ENCODE measurements at places on chromosomes 2 and 18.

DNA sequence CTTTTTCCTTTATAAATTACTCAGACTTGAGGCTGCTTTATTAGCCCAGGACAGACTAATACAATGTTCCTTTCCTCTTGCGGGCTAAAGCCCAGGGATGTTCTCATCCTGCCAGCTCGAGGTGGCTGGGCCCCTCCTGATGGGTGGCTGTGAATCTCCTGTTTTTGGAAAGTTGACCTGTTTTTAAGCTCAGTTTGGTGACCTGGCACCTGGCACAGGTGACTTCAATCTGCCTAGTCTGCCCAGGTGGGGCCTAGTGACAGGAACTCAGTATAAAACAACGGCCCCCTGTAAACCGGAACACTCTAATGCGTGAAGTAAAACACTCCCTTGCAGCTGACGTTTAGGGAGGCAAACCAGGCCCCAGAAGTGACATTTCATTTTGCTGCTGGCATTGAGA lies 92.7 kb upstream of the SNTG2 start:
- DNase-seq: no peak

- DNase-seq: no peak
These were observed 82.4 kb upstream of the TGIF1 start for GRCh38 chr18:3367491-3368091.

GRCh38 chr2:207869784-207870778 lies 100.4 kb upstream of the FZD5 start:
- DNase-seq: no peak

DNA sequence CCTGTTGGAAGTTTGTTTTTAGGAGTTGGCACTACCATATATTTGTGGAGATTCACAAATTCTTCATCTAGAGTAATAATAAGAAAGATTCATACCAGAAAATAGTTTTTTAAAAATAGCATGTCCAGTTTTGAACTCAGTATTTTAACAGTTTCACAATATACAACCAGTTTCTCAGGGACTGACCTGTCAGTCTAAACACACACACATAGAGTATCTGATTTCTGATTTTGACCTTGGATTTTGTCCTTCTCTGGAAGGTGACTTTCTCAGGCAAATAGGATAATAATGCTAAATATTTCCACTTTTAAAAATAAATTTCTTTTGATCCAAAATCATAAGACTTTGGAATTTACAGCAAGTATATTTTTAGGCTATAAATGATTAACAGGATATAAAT lies 32.0 kb downstream of the MFSD6 start:
- no peak for DNase-seq
